ENCODE measurements at places on chromosomes 3 and 15. TPM values are rescaled to one million over a fixed set of nuclear protein-coding genes. Genes with fewer than 3 reads are reported as not detected.

- peak; percentile 92 for DNase-seq
Measured at GRCh38 chr3:4977001-4977852, 2.0 kb upstream of the BHLHE40 start.

The SLC12A1 gene
- 0.11 TPM for polyA plus RNA-seq

DNA sequence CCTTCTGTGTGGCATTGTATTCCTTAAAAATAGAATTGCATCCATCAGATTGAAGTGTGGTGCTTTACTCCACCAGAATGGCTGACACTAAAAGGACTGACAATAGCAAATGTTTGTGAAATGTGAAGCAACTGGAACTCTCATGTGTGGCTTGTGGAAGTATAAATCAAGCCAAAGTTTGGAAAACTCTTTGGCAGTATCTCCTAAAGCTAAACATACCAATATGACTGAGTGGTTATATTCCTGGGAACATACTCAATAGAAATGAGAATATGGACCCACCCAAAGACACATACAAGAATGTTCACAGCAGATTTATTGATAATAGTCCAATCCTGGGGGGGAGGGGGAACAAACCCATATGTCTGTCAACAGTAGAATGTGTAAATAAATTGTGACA is 87.1 kb downstream of the RARB start:
- no peak for DNase-seq

DNA sequence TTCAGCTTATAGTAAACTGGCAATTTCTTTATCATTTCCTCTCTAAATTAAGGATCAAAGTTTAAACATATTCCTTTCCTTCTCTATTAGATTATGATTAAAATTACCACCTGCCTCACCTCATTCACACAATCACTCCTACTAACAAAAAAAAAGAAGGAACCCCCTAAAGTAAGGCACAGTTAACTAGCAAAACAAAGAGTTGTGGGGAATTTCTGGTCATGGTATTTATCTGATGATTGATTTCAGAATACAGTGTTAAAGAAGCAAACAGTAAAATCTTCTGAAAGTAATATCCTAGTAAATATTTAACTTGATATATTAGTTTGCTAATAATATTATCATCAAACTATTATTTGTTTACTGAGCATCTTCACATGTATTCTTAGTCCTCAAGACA is 8.8 kb downstream of the GBE1 start:
- DNase-seq, result no peak
